HepG2 (cell line): ENCODE measurements at places on chromosomes 5 and 9. TPM values are rescaled to one million over a fixed set of nuclear protein-coding genes. Genes with fewer than 3 reads are reported as not detected.

Gene FOXE1
- not detected in 2 replicates for total RNA-seq

Gene PCDHA12
- not detected in 2 replicates for total RNA-seq

Gene HINT1
- 428 and 545 TPM in 2 replicates for total RNA-seq

Gene HBEGF
- 0.77 and 1.7 TPM in 2 replicates for total RNA-seq
